ENCODE measurements at places on chromosomes 1 and 21.

GRCh38 chr1:193346085-193346484 is 159.7 kb upstream of the B3GALT2 start:
- no peak for DNase-seq

- no peak for DNase-seq
Observed at GRCh38 chr1:113770031-113770430, 10.7 kb upstream of the PHTF1 start.

DNA sequence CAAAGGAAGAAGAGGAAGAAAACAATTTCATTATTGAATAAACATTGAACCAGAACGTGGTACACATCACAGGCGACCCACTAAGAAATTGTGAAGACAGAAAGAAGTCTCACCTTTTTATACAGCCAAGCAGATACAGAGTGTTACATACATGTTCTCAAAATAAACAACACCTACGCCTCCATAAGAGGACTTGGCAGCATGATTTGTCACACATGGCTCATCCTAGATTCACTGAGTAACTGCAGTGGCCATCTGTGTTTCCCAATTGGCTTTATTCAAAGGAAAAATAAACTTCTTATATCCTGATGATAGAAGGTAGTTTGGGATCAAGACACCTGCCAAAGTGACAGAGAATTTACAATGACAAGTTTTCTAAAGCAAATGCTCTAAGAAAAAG is 7.6 kb upstream of the KRTAP19-8 start:
- DNase-seq, result no peak

GRCh38 chr1:14080653-14081052 is 380.7 kb downstream of the PRDM2 start:
- no peak for DNase-seq

GRCh38 chr1:46755121-46755520 is 36.2 kb upstream of the EFCAB14 start:
- DNase-seq, result peak; percentile 33

- DNase-seq, result no peak
Observed at GRCh38 chr1:184791550-184791900, 36.9 kb upstream of the EDEM3 start.

DNA sequence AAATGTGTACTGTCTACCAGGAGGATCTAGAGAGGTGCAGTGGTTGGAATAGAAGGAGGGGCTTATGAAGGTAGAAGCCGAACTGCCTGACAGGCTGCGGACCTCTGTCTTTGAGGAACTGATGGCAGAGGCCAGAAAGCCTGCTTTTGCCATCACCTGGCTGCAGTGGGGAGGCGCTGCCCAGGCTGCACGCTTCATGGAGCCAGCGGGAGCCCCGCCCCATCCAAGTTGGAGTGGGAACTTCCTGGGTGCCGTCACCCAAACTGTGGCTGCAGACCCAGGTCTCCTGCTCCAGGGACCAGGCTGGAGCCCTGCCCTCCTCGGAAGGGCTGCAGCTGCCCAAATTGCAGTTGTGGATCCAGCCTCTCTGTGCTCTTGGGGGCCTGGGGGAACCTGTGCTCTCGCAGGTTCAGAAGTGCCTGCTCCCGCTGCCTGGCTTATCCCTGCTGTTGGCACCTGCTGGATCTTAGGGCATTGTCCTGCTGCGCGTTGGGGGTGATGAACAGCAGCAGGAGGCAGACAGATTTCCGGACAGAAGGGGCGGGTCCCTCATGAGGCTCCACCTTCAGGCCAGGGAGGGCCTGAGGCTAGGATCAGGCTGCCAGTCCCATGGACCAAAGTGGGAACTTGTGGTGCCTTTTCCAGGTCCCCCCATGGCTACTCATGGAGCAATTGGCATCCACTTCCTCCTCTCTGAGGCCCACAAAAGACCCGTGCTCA is 118.0 kb upstream of the PLPPR4 start:
- peak; percentile 68 for DNase-seq

DNA sequence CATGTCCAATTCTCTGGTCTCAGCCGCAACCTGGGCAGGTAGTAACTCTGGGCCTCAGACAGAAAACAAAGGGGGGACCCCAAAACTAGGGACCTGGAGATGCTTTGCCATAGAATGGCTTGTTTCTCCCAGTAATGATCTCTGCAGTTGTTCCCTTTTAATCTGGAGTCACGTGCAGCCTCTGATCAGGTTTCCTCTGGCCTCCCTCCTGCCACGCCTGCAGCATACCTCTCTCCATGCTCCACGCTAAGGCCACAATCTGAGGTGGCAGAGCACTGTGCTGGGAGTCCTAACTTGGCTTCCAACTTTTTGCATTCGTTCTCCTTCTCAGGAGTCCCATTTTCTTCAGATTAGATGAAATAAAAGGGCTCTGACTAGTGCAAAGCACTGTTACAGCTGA is 1.9 kb downstream of the PABPC4 start:
- peak; percentile 33 for DNase-seq

DNA sequence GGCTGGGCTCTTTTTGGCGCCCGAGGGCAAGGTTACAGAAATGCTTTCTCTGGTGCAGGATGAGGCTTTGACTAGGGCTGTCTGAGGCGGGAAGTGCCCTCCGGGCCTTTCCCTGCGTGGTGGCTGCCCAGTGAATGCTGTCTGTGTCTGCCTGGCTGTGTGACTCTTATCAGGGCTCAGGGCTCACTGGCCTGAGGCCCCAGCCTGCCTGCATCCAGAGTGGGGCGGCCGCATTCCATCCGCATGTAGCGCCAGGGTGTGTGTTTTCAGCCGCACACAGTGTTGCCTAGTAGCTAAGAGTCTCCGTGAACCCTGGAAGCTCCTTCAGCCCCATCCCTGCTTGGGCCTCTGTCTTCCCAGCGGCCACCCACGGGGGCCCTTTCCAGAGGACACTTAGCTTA is 59.1 kb downstream of the FAAP20 start:
- DNase-seq, result peak; percentile 77

Measured in NCI-H526 (cell line).